ENCODE measurements at places on chromosomes 7 and 10.

DNA sequence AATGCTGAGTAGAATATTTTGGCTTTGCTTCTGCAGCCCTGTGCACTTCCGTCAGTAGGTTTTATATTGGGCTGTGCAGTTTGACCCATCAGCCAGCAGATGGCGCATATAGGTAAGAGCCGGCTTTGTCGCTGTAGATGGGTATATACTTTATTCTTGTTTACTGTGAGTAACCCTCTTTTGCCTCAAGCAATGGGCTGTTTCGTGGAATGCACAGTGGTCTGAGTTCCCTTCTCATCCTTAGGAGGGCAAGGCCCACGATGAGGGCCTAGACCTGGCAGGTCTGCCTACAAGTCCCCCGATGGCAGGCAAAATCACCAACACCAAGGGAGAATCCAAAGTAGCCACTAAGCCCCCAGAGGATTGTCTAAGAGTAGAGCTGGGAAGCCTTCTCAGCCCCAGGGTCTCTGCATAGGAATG, 1002.9 kb upstream of the KCND2 start:
- DNase-seq, result peak; percentile 81

DNA sequence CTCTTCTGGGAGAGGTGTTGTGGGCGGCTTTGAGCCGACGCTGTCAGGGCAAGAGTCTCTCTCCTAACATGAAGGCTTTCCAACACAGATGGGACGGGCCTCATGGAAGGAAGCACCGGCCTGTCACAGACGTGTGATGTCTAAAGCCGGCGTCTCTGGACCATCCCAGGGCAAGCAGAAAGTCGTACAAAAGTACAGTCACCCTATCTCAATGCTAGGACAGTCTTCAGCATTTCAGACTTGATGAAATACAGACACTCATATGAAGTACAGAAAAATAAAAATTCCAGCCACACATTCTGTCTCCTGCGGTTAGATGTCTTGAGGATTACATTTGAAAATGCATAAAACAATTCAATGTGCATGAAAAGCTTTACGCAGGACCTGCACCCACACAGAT, 30.6 kb downstream of the CYP2W1 start:
- no peak for DNase-seq

DNA sequence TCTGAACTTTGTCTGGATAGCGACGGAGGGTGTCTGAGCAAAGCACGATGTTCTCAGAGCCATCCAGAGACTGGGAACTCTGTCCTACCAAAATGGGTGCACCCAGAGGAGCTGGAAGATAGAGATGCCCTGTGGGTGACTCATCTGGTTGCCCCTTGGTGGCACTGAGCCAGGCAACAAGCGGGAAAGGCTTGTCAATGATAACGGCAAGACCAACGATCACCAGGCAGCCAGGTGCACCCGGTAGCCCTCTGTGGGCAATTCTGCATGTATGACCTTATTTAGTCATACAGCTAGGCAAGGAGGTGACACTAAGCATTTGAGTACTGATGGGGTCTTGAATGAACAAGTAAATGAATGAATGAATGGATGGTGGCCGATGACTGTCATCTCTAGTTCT, 2.8 kb upstream of the ELN start:
- no peak for DNase-seq

GRCh38 chr10:125158601-125159485, 1.5 kb downstream of the CTBP2 start:
- DNase-seq, result no peak

GRCh38 chr7:2115760-2116447, 116.8 kb downstream of the MAD1L1 start:
- DNase-seq, result no peak

DNA sequence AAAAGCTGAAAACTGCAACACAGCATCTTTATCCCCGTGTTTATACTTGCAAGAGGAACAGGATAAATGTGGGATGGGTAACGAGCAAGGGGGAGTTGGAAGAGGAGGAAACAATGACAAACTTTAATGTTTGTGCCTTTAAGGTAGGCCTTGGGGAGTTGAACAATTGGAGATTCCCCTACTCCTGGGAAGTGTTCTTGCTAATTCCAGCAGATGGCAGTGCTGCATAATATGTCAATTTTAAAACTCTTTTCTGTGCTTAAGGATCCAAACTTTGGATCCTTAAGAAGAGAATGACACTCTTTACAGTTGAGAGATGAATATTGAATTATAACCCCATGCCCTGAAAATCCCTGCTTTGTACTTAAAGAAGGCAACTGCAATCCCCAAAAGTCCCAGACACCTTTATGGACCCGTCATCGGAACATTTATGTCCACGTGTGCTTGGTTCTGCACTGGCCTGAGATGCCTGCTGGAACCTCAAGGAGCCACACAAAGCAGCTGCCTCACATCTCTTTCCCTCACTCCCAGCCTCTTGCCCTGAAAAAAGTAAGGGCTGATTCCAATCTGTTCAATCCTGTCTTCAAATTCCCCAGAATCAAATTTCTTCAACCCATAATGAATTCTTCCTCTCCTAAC, 12.0 kb downstream of the IFIT5 start:
- DNase-seq, result no peak

DNA sequence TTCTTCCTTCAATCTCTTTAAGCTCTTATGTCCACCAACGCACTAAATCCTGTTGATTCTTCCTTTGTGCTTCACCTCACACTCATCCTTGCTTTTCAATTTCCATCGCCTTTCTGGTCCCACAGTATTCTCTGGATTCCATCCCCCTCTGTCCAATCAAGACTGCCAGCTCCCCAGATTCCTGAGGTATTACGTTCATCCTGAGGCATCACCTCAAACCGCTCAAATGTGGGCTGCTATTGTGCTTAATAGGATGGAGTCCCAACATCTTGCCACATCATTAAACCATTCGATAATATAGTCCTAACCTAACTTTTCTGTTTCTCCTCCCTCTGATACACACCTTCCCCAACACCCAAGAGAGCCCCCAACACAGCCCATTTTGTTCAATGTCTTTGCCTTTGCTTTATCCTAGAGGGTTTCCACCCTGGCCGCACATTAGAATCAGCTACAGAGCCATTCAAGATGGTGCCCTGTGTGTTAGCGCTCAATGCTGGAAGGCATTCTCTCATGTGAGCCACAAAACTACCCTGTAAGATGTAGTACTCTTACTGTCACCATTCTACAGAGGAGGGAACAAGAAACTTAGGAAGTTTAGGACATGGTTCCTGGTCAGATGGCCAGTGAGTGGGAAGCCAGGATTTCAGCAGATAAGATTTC, 79.5 kb upstream of the LEP start:
- no peak for DNase-seq

- no peak for DNase-seq
Measured at GRCh38 chr7:156056534-156056933, 244.3 kb upstream of the SHH start.

DNA sequence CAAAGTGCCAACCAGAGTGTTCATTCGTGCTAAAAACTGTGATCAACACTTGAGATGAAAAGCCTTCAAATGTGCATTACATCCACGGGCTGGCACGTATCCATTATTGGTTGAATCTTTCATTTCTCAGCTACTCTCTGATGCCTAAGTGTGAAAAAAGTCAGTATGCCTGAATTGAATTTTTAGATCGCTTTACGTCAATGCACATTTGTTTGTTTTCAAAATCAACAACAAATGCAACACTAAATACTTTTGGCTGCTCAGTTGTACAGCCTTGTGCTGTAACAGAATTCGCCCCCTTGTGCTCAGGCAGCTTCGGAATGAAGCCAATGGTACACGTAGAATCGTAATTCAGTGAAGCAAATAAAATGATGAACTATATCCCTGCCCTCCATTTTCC, 446.5 kb upstream of the NRP1 start:
- DNase-seq, result no peak

GRCh38 chr10:44325596-44326307, 59.1 kb downstream of the CXCL12 start:
- no peak for DNase-seq

DNA sequence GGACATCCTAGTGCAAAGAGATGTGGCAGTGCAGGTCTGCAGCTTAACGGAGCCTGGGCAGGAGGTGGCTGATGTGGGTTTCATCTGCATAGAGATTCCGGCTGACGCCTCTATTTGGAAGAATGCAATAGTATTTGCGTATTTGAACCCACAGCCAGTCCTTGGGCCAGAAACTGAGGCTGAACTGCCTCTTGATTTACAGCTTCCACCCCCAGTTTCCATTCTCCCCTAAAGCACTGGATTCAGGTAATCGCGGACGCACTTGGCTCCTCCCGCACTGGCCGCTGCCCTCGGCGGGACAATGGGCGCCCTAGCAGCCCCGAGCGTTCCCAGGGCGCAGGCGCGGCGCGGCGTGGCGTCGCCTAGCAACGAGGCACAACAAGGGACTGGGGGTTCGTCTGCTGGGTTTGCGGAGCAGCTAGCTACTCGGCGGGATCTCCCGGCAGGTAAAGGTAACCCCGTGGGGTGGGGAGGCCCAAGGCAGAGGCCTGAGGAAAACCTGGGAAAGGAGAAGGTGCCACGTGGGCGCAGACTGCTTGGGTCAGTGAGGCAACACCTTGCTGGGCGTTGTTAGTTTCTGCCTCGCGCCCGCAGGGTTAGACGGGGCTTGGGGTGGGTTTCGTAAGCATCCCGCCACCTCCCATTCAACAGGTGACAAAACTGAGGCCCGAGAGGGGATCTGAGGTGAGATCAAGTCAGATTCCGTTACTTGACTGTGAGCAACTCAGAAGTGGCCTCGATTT, at the start of gene ARMC3:
Gene ARMC3 (plus strand): TSS at position 393 of the 743 bp plus-strand sequence. CDS start 3,944 bp downstream, outside the sequence.
- peak; percentile 10 for DNase-seq

DNA sequence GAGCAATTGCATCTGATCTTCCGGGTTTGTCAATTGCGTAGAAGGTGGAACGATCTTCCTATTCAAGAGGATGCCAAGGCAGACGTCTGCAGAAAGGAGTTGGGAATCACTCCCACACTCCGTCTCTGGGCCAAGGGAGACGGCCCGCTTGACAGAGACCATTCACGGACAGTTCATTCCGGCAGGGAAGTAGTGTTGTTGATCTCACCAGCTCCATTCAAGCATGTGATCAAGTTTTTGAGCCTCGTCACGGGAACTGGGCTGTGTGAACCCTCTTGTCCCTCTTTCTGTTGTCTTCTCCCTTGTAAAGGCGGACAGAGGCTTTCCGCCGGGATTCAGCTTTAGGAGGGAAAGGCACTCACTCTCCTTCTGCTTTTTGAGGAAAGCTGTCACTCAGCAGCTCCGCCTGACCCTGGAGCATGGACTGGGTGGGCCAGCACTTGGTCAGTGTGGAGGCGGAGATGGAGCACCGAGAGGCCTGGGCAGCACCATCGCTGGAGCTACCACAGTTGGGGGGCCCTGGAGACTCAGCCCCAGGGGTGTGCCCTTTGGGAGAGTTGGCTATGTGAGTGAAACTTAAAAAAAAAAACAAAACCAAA, 44.9 kb downstream of the SPDYE5 start:
- no peak for DNase-seq

DNA sequence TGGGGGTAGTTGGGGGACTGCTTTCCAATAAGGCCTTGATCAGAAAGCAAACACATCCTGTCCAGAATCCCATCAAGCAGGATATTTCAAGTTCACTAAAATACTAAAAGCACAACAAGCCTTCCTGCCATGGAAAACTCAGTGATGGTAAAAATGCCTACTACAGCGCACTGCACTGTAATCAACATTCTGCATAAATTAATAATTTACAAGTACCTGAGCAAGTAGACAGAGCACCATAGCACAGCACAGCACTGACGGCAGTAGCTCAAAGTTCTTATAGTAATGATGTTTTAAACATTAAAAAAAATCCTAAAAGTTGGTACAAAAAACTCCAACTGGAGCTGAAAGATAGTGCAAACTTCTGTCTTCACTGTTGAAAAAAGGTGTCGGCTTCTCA, 120.5 kb downstream of the FANK1 start:
- DNase-seq, result no peak

GRCh38 chr10:89278034-89278535, 23.8 kb upstream of the IFIT2 start:
- DNase-seq, result no peak

- no peak for DNase-seq
Measured at GRCh38 chr10:4671451-4672145, 154.4 kb upstream of the AKR1E2 start.

- DNase-seq, result no peak
Measured at GRCh38 chr10:76675951-76676587, 961.5 kb downstream of the KCNMA1 start.

DNA sequence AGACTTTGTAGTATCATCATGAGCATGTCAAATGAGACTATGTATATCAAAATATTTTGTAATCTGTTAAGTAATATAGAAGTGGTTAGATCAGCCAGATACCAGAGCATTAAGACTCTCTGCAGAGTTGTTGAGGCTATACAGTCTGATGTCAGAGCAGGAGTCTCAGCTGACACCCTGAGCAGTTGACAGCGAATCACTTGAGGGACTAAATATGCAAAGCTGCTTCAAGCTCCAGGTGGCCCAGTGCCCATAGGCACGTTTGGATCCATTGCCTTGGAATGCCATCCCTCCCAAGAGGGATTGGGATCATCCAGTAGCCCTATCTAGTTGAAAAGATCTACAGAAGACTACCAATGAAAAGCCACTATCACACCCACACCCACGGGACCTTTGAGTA, 210.2 kb downstream of the TAX1BP1 start:
- DNase-seq, result no peak

DNA sequence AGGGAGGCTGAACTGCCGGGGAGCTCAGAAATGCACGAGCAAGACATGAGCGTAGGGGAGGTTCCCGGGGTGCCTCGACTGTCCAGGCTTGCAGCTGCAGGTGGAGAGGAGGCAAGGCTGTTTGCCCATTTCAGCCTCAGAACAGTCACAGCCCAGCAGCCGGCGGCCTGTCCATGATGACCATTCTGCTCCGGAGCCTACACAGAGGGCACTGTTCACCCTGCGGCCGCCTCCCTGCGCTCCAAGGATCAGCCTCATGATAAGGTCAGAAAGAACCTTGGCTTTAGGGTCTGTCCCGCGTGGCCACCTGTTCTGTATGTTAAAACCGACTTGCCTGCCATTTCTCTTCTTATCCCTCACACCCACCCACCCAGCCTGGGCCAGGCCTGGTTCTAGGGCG, 21.9 kb upstream of the CFAP46 start:
- no peak for DNase-seq

- DNase-seq, result peak; percentile 21
Measured at GRCh38 chr10:16116404-16117304, 256.3 kb upstream of the MINDY3 start.

DNA sequence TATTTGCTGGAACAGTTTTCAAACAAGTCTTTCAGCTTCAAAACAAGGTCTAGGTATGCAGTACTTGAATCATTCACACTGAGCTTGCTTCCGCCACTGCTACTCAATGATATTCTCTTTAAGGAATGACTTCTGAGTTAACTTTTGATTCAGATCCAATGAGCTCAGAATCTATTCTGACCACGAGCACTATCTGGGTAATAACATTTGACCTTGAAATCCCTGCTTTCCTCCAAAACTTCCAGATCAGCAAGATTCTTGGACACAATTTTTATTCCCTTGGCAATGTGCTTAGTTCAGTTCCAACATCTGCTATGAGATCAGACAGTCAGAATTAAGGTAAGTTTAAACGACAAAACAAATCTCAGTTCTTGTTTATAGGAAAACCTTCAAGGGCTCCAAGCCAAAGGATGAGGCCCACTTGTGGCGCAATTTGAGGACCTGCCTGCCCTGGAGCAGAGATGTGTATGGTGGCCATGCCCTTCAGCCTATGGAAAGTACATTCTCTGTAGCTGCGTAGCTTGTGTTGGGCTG, 87.2 kb downstream of the RNF216 start:
- DNase-seq, result no peak

All from COR-L47 (cell line).